ENCODE measurements at places on chromosomes 12 and 14.
A peak's percentile ranks its signal among the peaks of the same experiment; 100 is the strongest.

DNA sequence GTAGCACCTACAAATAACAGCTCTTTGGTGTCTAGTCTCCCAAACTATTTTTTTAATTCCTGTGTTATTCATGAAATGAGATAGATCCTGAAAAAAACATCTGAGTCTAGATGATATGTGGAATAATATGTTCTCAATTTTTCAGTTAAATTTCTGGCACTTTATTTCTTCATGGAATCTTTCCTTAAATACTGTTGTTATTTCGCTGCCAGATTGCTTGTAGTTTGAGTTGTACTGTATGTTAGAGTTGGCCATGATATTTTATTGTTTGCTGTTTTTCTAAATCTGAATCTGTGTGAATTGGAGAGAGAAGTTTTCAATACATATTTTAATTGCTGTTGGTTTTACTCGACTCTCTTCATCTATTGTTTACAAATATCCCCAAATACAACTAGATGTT, 500.5 kb downstream of the EGLN3 start:
- no peak for DNase-seq

- DNase-seq = peak; percentile 15
Observed at GRCh38 chr12:128969480-128970055, 116.3 kb downstream of the GLT1D1 start.

- DNase-seq = no peak
Observed at GRCh38 chr14:51652168-51653078, 713 bp downstream of the FRMD6 start.

- DNase-seq = no peak
Observed at GRCh38 chr12:24728366-24728765, 220.5 kb downstream of the BCAT1 start.

DNA sequence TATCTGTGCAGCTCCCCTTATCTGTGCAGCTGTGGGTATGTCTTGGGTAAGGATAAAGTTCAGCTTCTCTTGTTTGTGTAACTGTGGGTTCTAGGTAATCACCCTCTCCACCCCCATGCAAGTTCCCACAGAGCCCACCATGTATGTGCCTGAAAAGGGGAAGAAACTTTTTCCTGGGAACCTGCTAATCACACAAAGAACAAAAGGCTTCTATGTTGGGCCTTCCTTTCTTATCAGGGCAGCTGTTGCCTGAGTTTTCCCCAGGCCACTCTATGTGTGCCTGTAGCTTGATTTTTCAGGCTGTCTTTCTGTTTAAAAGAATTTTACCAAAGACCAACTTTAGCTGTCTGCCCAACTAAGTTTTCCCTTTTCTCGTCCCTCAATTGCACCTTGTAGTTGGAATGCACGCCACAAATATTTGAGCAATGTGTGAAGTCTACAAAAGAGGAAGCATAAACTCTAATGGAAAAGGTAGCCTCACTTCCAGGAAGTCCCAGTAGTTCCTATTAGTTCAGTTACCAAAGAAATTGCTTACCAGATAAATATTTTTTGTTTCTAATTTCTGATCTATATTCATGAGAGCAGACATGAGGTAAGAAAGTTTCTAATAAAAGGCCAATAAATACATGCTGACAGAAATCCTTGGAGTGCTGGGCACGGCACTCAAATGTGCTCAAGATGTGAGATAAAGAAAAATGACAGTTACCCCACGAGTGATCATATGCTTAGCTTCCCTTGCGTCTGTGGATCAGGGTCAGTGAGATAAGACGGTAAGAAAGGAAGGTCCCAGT, 2.7 kb upstream of the GALC start:
- DNase-seq = no peak

DNA sequence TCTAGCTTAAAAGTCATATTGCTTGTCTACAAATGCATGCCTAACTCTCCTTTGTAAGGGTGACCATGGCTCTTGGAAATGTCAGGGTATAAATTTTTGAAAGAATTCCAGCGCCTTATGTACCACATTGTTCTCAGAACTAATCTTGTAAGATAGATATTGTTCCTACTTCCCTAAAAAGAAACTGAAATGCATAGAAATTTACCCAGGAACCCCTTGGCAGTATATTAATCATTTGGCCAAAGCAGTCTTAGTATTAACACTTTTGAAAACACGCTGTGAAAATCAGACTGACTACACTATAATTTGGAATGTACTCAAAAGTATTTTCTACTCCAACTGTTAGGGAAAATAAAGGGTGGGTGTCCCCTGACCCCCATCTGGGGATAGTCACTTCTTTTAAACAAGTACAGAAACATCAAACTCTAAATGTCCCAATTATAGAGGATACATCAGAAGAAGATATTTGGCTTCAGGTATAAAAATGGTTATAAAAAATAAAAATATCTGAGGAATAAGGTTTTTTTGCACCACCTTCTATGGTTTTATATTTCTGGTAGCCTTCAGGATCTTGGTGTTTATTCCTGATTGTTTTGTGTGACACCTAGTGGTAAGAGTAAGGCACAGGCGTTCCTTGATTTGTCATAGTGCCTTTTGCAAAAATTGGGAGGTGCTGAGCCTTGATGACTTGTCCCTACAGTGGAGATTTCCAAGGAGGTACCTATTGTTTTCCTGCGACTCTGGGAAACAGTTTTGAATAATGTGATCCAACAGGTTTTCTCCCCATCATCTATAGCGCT, 2.2 kb upstream of the NFKBIA start:
- no peak for DNase-seq

GRCh38 chr12:48038085-48038484, 33.8 kb upstream of the COL2A1 start:
- DNase-seq = no peak

- no peak for DNase-seq
Observed at GRCh38 chr12:5913387-5913786, 31.7 kb downstream of the ANO2 start.

- no peak for DNase-seq
Observed at GRCh38 chr12:16955083-16955657, 349.2 kb upstream of the LMO3 start.

DNA sequence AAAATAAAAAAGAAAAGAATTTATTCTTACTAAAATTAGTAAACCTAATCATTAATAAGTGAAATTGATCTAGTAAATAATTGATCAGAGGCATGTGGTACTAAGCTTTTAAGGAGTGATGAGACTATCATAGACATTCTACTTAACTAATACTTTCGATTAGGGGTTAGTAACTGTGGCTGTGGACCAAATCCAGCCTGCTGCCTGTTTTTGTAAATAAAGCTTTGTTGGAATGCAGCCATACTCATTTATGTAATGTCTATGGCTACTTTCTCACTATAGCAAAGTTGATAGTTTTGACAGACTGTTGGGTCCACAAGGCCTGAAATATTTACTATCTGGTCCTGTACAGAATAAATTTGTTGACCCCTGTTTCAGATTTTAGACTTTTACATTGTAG, 63.2 kb downstream of the PLEKHA5 start:
- no peak for DNase-seq

- DNase-seq = no peak
Observed at GRCh38 chr12:109693653-109694600, 19.7 kb upstream of the FAM222A start.

- DNase-seq = no peak
Observed at GRCh38 chr14:88599326-88599725, 36.5 kb downstream of the ZC3H14 start.

DNA sequence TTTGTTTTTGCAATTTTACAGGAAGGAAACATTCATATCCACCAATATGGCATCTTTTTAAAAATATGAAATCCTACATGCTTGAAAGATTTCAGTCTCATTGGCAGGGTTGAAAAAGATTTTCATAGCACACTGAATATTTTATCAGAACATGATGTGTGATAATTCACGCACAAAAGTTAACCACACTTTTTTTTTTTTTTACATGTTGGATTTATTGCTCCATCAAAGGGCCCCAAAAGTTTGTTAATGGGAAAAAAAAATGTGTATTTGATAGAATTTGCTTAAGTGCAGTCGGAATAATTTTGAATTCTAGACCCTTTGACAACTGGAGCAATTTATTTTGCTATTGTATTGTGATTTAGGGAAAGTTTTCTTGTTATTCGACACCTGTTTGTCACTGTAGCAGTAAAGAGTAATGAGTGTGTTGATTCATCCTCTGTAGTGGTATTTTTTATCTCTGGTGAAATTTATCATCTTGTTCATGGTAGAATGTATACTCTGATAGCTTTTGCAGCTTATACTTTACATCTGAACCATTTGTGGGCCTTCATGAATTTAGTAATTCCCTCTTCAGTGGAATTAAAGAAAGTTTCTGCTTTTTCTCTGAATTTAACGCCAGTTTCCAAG, 1.1 kb downstream of the EML1 start:
- DNase-seq = no peak

DNA sequence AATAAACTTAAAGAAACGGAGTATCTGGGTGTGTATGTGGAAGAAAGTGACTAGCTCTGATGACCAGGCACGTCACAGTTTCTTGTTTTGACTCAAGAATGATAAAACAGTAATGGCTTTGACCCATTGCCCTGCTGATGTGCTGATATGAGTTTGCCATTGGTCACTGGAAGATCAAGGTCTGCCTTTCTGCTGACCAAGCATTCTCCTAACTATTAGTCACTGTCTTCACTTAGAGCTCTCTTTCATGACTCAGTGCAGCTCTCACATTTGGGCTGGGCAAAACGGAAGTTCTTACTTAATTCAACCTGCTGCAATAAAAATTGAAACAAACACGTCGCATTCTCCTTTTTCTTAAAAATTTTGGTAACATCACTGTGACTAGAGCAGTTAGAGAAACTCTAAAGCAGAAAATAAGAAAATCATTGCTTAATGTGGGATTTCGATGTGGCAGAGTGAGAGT, 366.7 kb downstream of the BTG1 start:
- DNase-seq = no peak

DNA sequence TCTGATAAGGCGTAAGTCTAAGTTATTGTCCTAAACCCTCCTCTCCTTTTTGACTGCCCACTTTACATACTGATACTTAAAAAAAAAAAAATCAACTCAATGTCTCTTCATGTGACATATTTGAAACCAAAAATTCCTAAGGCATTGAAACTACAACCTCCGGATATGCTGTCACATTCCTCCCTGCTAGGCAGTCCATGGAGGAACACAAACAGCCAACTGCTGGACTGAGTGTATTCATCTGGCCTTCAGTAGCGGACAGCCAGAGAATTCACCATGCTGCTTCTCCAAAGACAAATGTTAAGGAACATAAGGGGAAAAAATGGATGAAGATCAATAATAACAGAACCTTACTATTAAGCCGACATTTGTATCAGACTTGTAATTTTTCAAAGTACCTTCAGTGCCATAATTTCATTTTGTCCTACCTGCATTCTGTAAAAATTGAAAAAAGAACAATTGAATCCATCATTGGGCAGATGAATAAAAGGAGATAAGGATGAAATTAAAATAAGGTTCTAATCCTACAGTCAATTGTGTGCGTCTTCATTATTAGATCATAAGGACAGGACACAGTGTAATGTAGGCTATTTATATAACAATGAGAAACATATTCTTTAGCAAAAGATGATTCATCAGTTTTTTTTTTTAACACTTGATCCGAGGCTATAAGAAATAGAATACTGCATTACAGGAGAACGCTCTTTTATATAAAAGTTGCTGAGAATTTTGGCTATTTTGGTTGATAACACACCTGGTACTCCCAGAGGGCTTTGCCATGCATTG, 12.2 kb downstream of the RERG start:
- no peak for DNase-seq

DNA sequence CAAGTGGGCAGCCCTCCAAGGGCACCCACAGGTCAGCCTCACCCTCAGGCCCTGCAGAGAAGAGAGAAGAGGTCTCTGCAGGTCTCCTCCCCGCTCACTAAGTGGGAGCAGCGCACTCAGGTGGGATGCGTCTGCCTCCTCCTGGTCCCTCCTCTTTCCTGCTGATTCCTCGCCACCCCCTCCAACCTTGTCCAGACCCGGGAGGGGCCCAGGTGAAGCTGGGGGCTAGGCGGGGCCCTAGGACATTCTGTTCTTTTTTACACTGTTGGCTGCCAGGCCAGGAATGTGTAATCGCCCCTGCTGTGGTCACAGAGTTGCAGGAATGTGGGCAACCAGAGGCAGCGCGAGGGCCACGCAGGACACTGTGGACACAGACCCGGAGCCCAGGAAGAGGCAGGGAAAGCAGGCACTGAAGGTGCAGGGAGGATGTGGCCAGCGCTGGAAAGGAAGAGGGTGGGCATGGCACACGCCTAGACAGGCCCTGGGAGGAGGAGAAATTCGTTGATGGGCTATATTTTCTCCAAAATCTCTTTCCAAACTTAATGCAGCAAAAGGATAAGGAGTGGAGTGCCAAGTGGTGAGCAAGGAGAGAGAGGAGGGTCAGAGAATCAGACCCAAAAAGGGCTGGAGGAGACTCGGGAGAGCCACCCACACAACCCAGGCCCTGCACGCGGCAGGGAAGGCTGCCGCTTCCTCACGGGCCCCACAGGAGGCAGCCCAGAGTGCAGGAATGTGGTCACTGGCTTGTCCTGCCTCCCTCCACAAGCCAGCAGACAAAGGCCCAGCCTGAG, 911 bp upstream of the SCNN1A start:
- DNase-seq = no peak

DNA sequence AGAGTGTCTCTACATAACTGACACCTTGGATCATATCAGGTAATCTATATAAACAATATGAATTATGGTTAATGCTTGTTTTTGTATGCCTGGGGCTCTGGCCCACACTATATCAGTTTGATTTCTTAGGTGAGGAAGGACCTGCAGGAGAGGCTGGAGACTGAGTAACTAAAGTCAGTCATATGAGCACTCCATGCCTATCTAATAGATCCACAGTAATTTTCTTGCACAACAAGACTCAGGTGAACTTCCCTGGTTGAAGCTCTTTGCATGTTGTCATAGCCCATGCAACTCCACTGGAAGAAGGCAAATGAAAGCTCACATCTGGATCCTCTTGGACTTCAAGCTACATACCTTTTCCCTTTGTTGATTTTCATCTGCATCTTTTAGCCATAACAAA, 62.3 kb downstream of the CDK17 start:
- no peak for DNase-seq

- peak; percentile 39 for DNase-seq
Observed at GRCh38 chr14:67571275-67571990, 28.6 kb downstream of the PIGH start.

GRCh38 chr12:47348206-47348605, 268.4 kb upstream of the AMIGO2 start:
- DNase-seq = no peak

- no peak for DNase-seq
Observed at GRCh38 chr12:115261691-115262398, 577.9 kb upstream of the TBX3 start.

DNA sequence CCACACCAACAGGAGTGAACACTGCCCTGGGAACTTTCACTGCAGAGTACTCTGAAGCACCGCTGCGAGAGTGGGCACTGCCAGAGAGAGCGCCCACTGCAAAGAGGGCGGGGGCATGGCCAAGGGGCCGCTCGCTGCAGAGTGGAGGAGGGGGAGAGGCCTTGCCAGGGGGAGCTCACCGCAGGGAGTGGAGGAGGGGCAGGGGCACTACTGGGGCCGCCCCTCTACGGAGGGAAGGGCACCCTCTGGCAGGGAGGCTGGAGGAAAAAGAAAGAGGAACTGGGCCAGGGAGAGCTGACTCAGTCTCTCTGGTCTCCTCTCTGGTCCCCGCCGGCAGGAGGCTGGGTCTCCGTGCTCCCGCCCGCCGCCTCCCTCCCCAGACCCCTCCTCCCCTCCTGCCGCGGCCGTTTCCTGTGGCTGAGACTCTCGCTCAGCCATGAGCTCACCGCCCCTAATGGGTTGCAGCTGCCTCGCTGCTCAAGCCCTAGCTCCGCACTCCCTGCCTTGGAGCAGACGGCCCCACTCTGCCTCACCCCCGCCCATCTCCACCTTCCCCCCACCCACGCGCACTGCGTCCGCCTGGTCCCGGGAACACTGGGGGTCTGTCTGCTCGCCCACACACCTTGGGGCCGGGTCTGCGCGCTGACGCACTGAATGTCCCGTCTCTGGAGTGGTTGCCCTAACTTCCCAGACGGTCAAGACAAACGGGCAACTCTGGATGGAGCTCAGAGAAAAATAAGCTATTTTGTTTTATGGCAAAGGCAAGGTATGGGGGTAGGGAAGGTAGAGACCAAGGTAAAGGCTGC, 1.3 kb downstream of the ARHGEF40 start:
- peak; percentile 78 for DNase-seq

Data from amygdala (tissue), 56 donors.